ENCODE measurements at places on chromosomes 4 and X. TPM values are rescaled to one million over a fixed set of nuclear protein-coding genes. Genes with fewer than 3 reads are reported as not detected.

The ZNF630 gene
- total RNA-seq, result 1.6 TPM

The RBMX gene
- 325 TPM for total RNA-seq

The PCDH10 gene
- total RNA-seq, result not detected

The SPCS3 gene
- 54.8 TPM for total RNA-seq

The STPG2 gene
- total RNA-seq, result not detected

The TMEM156 gene
- total RNA-seq, result 7.2 TPM

The MOB1B gene
- 9.2 TPM for total RNA-seq

The FATE1 gene
- total RNA-seq, result not detected

The JCHAIN gene
- not detected for total RNA-seq

The RASGEF1B gene
- 0.15 TPM for total RNA-seq

The FHDC1 gene
- total RNA-seq, result 3.8 TPM

The TCEAL6 gene
- total RNA-seq, result not detected

The HNRNPD gene
- 39.7 TPM for total RNA-seq

The TLR3 gene
- total RNA-seq, result 3.3 TPM

The RXFP1 gene
- total RNA-seq, result not detected

The GPC3 gene
- not detected for total RNA-seq

The CXCL1 gene
- total RNA-seq, result 527 TPM

The MAGEA9B gene
- total RNA-seq, result 0.12 TPM

The GPRIN3 gene
- 36.5 TPM for total RNA-seq

The GABRA4 gene
- total RNA-seq, result not detected

The NPY1R gene
- not detected for total RNA-seq

The NELFA gene
- 19.4 TPM for total RNA-seq

The TMSB15C gene
- total RNA-seq, result 6.0 TPM

The PARM1 gene
- 0.52 TPM for total RNA-seq

The UNC5C gene
- total RNA-seq, result 0.02 TPM

The DSPP gene
- not detected for total RNA-seq

The PNCK gene
- 0.42 TPM for total RNA-seq

The MAP9 gene
- total RNA-seq, result 13.8 TPM

The MSANTD1 gene
- 0.32 TPM for total RNA-seq

The RAB41 gene
- total RNA-seq, result not detected

The CTAG1A gene
- total RNA-seq, result not detected

The GYG2 gene
- 9.7 TPM for total RNA-seq

The CLIC2 gene
- 8.1 TPM for total RNA-seq

The LEF1 gene
- total RNA-seq, result 0.69 TPM

The PAGE5 gene
- total RNA-seq, result not detected

The NR3C2 gene
- total RNA-seq, result 0.12 TPM

The CDX4 gene
- total RNA-seq, result not detected

The PLK4 gene
- total RNA-seq, result 21.3 TPM

The TNIP3 gene
- 1.1 TPM for total RNA-seq

The CXCL11 gene
- total RNA-seq, result not detected

The DRD5 gene
- not detected for total RNA-seq

The TNMD gene
- not detected for total RNA-seq

The SOWAHB gene
- not detected for total RNA-seq

The SPON2 gene
- total RNA-seq, result not detected

The MAP3K15 gene
- total RNA-seq, result 2.5 TPM

The FGFBP1 gene
- total RNA-seq, result not detected

The DUX4 gene
- not detected for total RNA-seq

The BMPR1B gene
- total RNA-seq, result 0.20 TPM

The ZFP42 gene
- not detected for total RNA-seq

The FABP2 gene
- not detected for total RNA-seq

The USP17L29 gene
- not detected for total RNA-seq

The RBM3 gene
- total RNA-seq, result 352 TPM

The CCSER1 gene
- 1.1 TPM for total RNA-seq

The GATA1 gene
- not detected for total RNA-seq

The HTN3 gene
- total RNA-seq, result not detected

The CTAG2 gene
- total RNA-seq, result not detected

The CT45A2 gene
- total RNA-seq, result not detected

The UCP1 gene
- not detected for total RNA-seq
